ENCODE measurements at places on chromosomes 2 and 18. TPM values are rescaled to one million over a fixed set of nuclear protein-coding genes. Genes with fewer than 3 reads are reported as not detected.

DNA sequence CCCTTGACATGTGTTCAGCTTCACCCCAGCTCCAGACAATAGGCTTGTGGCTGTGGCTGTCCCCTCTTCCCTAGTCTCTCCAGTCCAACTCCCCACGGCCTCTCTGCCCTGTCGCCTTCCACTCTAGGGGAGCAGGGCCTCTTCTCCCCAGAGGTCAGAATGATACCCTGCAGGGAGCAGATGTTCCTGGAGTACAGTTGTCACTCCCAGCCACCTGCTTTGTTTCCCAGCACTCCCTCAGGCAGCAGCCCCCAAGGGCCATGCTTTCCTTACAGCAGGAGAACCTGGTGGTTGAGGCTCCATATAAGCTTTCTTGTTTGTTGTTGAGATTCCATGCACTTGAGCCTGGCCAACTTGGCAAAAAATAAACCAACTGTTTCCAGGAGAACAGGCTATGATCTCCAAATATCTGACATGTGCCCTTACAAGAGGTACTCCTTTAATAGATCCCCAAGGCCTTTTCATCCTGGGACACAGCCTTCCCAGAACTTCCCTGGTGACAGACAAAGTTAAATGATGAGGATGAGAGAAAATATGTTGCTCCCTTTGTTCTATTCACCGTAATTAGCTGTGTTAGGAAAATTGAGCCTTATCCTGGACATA is 45.1 kb downstream of the DPYSL5 start:
- no peak for DNase-seq

GRCh38 chr18:63210521-63210920 is 109.0 kb downstream of the BCL2 start:
- DNase-seq, result no peak

GRCh38 chr2:53021292-53021691 is 746.3 kb upstream of the CHAC2 start:
- no peak for DNase-seq

DNA sequence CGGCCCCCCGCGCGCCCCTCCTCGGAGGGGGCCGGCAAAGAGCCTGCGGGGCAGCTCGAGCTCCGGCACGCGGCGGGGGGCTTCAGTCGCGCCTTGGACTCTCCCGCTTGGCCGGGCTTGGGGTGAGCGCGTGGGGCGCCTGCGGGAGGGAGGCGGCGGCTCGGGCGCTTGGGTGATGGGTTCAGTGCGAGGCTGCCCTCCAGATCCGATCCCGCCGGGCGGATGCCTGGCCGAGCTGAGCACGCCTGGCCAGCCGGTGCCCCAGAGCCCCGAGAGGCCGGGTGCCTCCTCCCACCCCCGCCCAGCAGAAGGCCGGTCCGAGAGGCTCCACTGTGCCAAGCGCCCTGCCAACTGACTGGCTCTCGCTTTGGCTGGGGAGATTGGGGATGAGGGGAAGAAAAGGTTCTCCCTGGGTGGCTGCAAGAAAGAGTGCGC is 273 bp upstream of the NXPH2 start:
- no peak for DNase-seq

PRSS56 gene
- not detected for total RNA-seq

GPR45 gene
- not detected for total RNA-seq

DNA sequence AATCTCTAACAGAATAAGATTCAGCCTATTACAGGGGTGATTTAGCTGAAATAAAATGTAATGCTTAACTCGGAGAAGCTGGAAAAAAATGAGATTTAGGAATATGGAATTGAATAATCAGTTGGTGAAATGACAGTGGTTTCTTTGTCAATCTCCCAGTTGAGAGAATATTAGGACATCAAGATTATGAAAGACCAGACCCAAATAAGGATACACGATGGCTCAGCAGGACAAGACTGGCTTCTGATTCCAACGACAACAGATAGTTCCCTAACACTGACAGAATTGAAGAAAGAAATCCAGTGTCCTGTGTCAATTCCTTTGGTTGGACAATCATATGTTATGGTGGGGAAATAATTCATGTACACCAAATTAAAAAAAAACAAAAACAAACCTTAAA is 55.8 kb downstream of the HRH4 start:
- no peak for DNase-seq

All from liver (tissue), 10 donors.